Spinal cord (tissue), 10 donors: ENCODE measurements at places on chromosomes 11 and 22. TPM values are rescaled to one million over a fixed set of nuclear protein-coding genes. Genes with fewer than 3 reads are reported as not detected.

The OR6A2 gene
- polyA plus RNA-seq: not detected

The OR51B2 gene
- not detected for polyA plus RNA-seq

The STK33 gene
- 23.0 TPM for polyA plus RNA-seq

The MPEG1 gene
- 4.5 TPM for polyA plus RNA-seq

The GP1BB gene
- polyA plus RNA-seq: 39.8 TPM

The SCUBE2 gene
- 23.9 TPM for polyA plus RNA-seq

The CATSPER1 gene
- polyA plus RNA-seq: 0.10 TPM

The INS gene
- not detected for polyA plus RNA-seq

The OR4A47 gene
- polyA plus RNA-seq: not detected

The GAB4 gene
- 0.36 TPM for polyA plus RNA-seq

The DDI1 gene
- polyA plus RNA-seq: not detected

The KCNQ1 gene
- polyA plus RNA-seq: 3.1 TPM

The TCF20 gene
- polyA plus RNA-seq: 25.3 TPM

The UCP2 gene
- 62.0 TPM for polyA plus RNA-seq

The CASP12 gene
- 0.46 TPM for polyA plus RNA-seq

The MYOD1 gene
- polyA plus RNA-seq: not detected

The LGALS12 gene
- not detected for polyA plus RNA-seq

The GGTLC3 gene
- polyA plus RNA-seq: 0.24 TPM

GRCh38 chr11:130670200-130670599 is 221.8 kb downstream of the ADAMTS15 start:
- peaks cover 19% of the 10 kb centered on the region for H3K4me1 ChIP-seq
- H3K27me3 ChIP-seq: no peaks in the 10 kb centered on the region
- no peak overlapping the region for H3K27ac ChIP-seq
- DNase-seq: no peak
- no peak overlapping the region for H3K4me3 ChIP-seq
- no peaks in the 10 kb centered on the region for H3K36me3 ChIP-seq

- H3K4me1 ChIP-seq: no peaks in the 10 kb centered on the region
- no peaks in the 10 kb centered on the region for H3K36me3 ChIP-seq
- no peaks in the 10 kb centered on the region for H3K27me3 ChIP-seq
- no peak overlapping the region for H3K27ac ChIP-seq
- no peak for DNase-seq
Measured at GRCh38 chr11:4654635-4655369, 11.0 kb downstream of the OR51E1 start.

- no peaks in the 10 kb centered on the region for H3K27me3 ChIP-seq
- peaks cover 41% of the 10 kb centered on the region for H3K36me3 ChIP-seq
- no peak overlapping the region for H3K27ac ChIP-seq
- peaks cover 25% of the 10 kb centered on the region for H3K4me1 ChIP-seq
- no peak for DNase-seq
Measured at GRCh38 chr22:46295277-46295971, 1.2 kb upstream of the GTSE1 start.

DNA sequence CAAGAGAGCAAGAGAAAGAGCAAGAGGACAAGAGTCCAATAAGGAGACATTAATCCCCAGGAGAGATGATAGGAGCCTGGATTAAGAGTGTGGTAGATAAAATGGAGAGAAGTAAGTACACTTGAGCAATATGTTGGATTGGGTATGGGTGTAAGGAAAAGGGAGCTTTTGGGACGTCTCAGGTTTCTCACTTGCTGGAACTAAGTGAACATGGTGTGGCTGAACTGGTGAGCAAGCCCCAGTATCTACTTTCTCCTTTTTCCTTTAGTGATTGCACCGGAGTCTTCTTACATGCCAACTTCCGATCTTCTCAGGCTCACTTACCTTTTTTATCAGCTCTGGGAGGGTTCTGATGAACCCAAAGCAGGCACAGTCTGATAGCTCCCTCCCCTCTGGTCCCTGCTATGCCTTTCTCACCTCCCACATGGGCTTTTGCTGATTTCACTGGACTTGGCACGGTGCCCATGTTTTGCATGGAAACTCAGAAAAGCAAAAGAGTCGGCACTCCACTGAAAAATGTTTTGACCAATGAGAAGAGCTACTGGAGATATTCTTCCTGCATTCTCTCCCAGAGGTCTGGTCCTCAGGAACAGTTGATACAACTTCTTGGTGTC is 14.5 kb upstream of the APLNR start:
- H3K27me3 ChIP-seq: no peaks in the 10 kb centered on the region
- H3K36me3 ChIP-seq: no peaks in the 10 kb centered on the region
- no peak overlapping the region for H3K4me3 ChIP-seq
- no peak overlapping the region for H3K27ac ChIP-seq
- H3K4me1 ChIP-seq: peaks cover 8% of the 10 kb centered on the region

GRCh38 chr11:117145393-117145761 is 1.3 kb downstream of the PAFAH1B2 start:
- peak overlapping the region; percentile 91 for H3K27ac ChIP-seq
- H3K4me1 ChIP-seq: peaks cover 21% of the 10 kb centered on the region
- H3K27me3 ChIP-seq: no peaks in the 10 kb centered on the region
- peak; percentile 34 for DNase-seq
- peak overlapping the region; percentile 95 for H3K4me3 ChIP-seq

- H3K4me1 ChIP-seq: no peaks in the 10 kb centered on the region
- no peaks in the 10 kb centered on the region for H3K27me3 ChIP-seq
- no peak for DNase-seq
- no peak overlapping the region for H3K27ac ChIP-seq
- H3K4me3 ChIP-seq: no peak overlapping the region
Measured at GRCh38 chr11:5631417-5631816, 6.6 kb downstream of the TRIM34 start.

DNA sequence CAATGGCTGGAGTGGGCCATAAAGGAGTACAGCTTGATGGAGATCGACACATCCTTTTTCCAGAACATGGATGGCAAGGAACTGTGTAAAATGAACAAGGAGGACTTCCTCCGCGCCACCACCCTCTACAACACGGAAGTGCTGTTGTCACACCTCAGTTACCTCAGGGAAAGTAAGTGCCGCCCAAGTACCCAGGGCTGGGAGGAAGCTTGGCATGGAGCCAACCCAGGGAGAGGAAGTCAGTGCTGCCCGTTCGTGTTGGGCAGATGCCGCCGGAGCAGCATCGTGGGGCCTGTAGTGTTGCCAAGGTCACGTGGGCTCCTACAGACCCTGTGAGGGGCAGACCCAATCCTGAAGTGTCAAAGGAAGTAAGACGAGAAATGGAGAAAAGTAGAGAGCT is 78.9 kb downstream of the FLI1 start:
- no peak for DNase-seq
- no peaks in the 10 kb centered on the region for H3K36me3 ChIP-seq
- no peak overlapping the region for H3K27ac ChIP-seq
- no peak overlapping the region for H3K4me3 ChIP-seq
- peaks cover 6% of the 10 kb centered on the region for H3K27me3 ChIP-seq

GRCh38 chr22:32206774-32207758 is 2.2 kb upstream of the RFPL2 start:
- peaks cover 47% of the 10 kb centered on the region for H3K4me1 ChIP-seq
- no peak for DNase-seq
- H3K27me3 ChIP-seq: peaks cover 18% of the 10 kb centered on the region
- H3K36me3 ChIP-seq: peaks cover 5% of the 10 kb centered on the region
- no peak overlapping the region for H3K27ac ChIP-seq
- H3K4me3 ChIP-seq: no peak overlapping the region

DNA sequence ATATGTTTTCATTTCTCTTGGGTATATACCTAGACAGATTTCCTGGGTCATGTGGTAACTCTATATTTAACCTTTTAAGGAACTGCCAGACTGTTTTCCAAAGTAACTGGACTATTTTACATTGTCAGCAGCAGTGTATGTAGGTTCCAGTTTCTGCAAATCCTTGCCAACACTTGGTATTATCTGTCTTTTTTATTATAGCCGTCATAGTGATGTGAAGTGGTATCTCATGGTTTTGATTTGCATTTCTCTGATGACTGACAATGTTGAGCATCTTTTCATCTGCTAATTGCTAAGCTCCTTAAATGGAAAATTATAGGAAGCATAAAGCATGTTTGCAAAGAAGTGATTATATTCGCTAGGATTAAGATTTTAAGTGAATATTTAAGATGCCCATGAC is 13.9 kb downstream of the NNMT start:
- no peak overlapping the region for H3K4me3 ChIP-seq
- no peak for DNase-seq
- no peak overlapping the region for H3K27ac ChIP-seq
- no peaks in the 10 kb centered on the region for H3K36me3 ChIP-seq
- H3K4me1 ChIP-seq: no peaks in the 10 kb centered on the region

DNA sequence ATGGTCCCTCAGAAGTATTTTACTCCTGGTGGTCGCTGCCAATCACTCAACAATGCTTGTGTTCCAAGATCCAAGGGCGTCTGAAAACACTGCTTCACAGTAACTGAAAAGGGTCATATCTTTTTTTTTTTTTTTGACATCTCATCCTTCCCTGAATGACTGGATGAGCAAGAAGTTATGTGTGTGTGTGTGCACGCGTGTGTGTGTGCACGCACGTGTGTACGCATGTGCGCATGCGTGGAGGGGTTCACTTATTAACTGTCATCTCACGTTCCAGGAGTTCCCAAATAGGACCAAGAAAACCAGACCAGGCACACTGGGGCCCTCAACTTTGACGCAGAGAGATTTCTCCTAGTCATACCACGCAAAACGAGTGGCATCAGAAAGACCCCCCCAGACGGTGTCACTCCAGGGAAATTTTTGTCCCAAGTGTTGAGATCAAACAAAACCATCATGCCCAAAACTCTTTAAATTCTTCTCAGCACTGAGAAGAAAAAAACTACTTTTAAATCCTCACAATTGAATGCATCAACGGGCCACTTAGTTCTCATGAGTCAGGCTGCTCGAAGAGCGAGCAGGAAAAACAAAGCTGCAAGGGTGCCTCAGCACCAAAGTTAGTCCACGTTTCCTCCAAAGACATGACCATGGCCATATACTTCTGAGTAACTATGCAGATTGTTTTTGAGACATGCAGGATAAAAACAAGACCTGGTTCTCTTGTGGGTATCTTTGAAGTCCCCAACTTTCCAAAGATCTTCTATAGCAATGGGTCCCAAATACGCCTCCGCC is 12.9 kb downstream of the MN1 start:
- peaks cover 9% of the 10 kb centered on the region for H3K27me3 ChIP-seq
- no peaks in the 10 kb centered on the region for H3K36me3 ChIP-seq
- H3K4me1 ChIP-seq: peaks cover 53% of the 10 kb centered on the region
- no peak for DNase-seq

- H3K4me3 ChIP-seq: no peak overlapping the region
- peaks cover 5% of the 10 kb centered on the region for H3K4me1 ChIP-seq
- DNase-seq: no peak
Measured at GRCh38 chr11:44421090-44421675, 111.2 kb upstream of the ALX4 start.

DNA sequence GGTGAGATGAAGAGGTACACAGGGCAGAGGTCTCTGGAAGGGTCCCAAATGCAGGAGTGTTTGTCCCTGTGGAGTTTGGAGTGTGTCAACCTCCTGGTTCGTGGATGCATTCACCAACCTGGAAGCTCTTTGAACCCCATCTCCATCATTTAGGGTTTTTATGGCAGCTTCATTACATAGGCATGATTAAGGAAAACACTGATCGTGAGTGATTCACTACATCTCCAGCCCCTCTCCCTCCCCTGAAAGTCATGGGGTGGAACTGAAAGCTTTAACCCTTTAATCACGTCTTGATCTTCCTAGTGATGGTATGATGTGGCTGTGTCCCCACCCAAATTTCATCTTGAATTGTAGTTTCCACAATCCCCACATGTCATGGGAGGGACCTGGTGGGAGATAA is 19.8 kb upstream of the INCENP start:
- H3K4me1 ChIP-seq: no peaks in the 10 kb centered on the region
- no peaks in the 10 kb centered on the region for H3K36me3 ChIP-seq
- H3K4me3 ChIP-seq: no peak overlapping the region
- no peak overlapping the region for H3K27ac ChIP-seq

- no peak overlapping the region for H3K4me3 ChIP-seq
- H3K27ac ChIP-seq: no peak overlapping the region
Measured at GRCh38 chr22:22201930-22202343, 42.6 kb upstream of the VPREB1 start.

- H3K4me1 ChIP-seq: peaks cover 45% of the 10 kb centered on the region
- no peaks in the 10 kb centered on the region for H3K36me3 ChIP-seq
- no peak for DNase-seq
- no peaks in the 10 kb centered on the region for H3K27me3 ChIP-seq
Measured at GRCh38 chr11:44978961-44979331, 28.3 kb upstream of the TP53I11 start.

- H3K4me1 ChIP-seq: peaks cover 11% of the 10 kb centered on the region
- peak overlapping the region; percentile 78 for H3K4me3 ChIP-seq
- no peaks in the 10 kb centered on the region for H3K27me3 ChIP-seq
- peak; percentile 5 for DNase-seq
Measured at GRCh38 chr11:59668188-59668949, 468 bp downstream of the PATL1 start.

DNA sequence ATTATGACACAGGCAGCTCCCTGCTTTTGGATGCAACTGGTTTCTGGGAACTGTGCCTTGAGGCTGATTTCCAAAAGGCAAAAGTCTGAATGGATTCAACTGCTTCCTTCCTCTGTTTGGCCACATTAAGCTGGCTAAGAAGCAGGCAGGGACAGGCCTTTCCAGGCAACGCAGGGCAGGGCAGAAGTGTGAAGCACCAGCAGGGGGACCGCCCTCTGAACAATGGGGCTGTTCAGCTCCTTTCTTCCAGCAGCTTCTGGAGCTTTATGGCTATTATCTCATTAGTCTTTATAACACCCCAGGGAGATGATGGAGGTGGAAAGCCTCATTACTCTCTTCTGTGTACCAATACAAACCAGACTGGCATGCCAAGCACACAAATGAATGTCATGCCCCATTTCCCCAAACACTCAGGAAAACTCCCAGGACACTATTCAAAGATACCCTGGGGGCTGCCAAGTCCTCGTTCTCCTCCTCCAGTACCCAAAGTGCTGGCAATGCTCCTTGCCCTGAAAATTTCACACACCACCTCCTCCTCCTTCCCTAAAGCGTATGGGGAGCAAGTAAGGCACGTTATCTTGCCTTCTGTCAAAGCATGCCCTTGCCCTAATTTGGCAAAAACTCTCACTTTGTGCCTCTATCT is 21.3 kb downstream of the MORC2 start:
- no peak overlapping the region for H3K4me3 ChIP-seq
- peaks cover 21% of the 10 kb centered on the region for H3K4me1 ChIP-seq
- peak; percentile 68 for DNase-seq
- H3K36me3 ChIP-seq: peaks cover 39% of the 10 kb centered on the region
- H3K27me3 ChIP-seq: no peaks in the 10 kb centered on the region

GRCh38 chr11:21861314-21861713 is 331.6 kb upstream of the ANO5 start:
- no peaks in the 10 kb centered on the region for H3K27me3 ChIP-seq
- no peak overlapping the region for H3K27ac ChIP-seq
- H3K4me1 ChIP-seq: no peaks in the 10 kb centered on the region
- H3K4me3 ChIP-seq: no peak overlapping the region
- H3K36me3 ChIP-seq: no peaks in the 10 kb centered on the region

GRCh38 chr22:40156001-40156516 is 21.7 kb upstream of the TNRC6B start:
- DNase-seq: no peak
- no peak overlapping the region for H3K4me3 ChIP-seq
- H3K27ac ChIP-seq: no peak overlapping the region

DNA sequence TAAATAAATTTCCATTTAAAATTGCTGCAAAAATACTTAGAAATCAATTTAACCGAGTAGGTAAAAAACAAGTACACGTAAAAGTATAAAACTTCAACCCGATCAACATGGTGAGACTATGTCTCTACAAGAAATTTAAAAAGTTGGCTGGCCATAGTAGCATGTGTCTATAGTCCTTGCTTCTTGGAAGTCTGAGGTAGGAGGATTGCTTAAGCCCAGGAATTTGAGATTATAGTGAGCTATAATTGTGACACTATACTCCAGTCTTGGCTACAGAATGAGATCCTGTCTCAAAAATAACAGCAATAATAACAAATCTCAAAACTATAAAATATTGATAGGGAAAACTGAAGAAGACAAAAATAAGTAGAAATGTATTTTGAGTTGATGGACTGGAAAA is 11.1 kb downstream of the CASP4 start:
- no peak overlapping the region for H3K27ac ChIP-seq
- H3K27me3 ChIP-seq: no peaks in the 10 kb centered on the region
- no peaks in the 10 kb centered on the region for H3K36me3 ChIP-seq
- no peak overlapping the region for H3K4me3 ChIP-seq
